ENCODE measurements at places on chromosomes 16 and 17. TPM values are rescaled to one million over a fixed set of nuclear protein-coding genes. Genes with fewer than 3 reads are reported as not detected.

Gene SEPTIN12
- not detected for total RNA-seq

Gene BAHCC1
- 6.5 TPM for total RNA-seq

Gene DDX52
- total RNA-seq: 40.2 TPM

Gene SPEM3
- total RNA-seq: not detected

Gene DUXB
- total RNA-seq: not detected

Gene PRCD
- 2.2 TPM for total RNA-seq

Gene ITGA2B
- total RNA-seq: under 0.01 TPM

Gene ZNF205
- total RNA-seq: 14.2 TPM

Gene ZPBP2
- not detected for total RNA-seq

Gene CD300H
- total RNA-seq: not detected

Gene PLLP
- total RNA-seq: not detected

Gene CDT1
- total RNA-seq: 12.6 TPM

Gene ZNF232
- total RNA-seq: 5.2 TPM

Gene ADAM11
- 0.32 TPM for total RNA-seq

Gene VAT1L
- total RNA-seq: 59.3 TPM

Gene CIBAR2
- total RNA-seq: not detected

Gene KCNH4
- total RNA-seq: not detected

Gene KRTAP2-2
- total RNA-seq: not detected

Gene SMIM36
- total RNA-seq: not detected

Gene MMP28
- under 0.01 TPM for total RNA-seq

Gene TBC1D3K
- total RNA-seq: not detected

Gene CTF1
- 3.5 TPM for total RNA-seq

Gene C16orf92
- total RNA-seq: not detected

Gene SRP68
- total RNA-seq: 28.3 TPM

Gene PDILT
- not detected for total RNA-seq

Gene FOXC2
- total RNA-seq: 0.64 TPM

Gene UBALD2
- 5.6 TPM for total RNA-seq

Gene COPZ2
- 75.7 TPM for total RNA-seq
